ENCODE measurements at places on chromosomes 6 and 20.

DNA sequence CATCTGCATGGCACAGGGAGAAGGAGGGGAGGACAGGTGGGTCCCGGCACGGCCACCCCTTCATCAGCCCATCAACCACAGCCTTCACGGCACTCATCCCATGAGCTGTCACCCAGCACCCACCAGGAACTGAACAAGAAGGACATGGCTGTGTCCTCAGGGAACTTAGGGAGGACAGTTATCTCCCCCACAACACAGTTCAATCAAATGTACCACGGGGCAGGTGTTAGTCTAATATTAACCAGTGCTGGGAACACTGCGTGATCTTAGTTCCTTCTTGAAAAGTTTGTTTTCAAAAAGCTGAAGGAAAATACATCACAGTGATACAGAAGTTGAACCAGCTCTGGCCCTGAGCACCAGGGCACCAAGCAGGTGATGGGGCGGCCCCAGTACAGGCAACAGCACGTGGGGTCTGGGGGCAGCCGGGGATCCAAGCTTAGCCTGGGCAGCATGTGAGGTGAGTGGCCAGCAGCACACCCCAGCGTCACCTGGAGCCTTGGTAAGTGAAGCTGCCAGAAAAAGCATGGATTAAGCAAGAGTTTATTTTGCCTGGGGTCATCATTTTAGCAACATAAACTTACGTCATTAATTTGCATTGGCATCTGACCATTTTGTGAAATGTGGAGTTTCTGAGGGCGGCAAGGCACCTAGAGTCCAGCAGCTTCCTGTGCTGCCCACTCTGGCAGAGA is 35.5 kb upstream of the AFDN start:
- DNase-seq = no peak

DNA sequence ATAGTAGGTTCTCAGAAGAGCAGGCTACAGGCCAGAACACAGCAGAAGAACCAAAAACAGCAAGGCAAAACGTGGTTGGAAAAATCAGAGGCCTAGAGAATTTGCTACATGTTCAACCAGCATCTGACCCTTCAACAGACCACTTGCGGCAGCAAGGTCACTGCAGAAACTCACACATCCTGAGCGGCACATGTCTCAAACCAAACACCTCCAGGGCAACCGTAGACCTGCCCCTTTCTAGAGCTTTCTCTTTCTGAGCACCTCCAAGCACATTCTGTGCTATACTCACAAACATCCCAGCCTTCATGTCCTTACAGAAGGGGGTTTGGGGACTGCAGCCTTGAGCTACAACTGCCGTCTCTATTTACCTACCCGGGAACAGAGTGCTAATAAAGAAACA is 52.6 kb downstream of the GFOD1 start:
- no peak for DNase-seq

GRCh38 chr6:64084185-64084663 is 448.6 kb downstream of the PHF3 start:
- DNase-seq = no peak

- DNase-seq = no peak
These were observed 627.9 kb downstream of the PRKN start for GRCh38 chr6:162099685-162100084.

GRCh38 chr6:117482240-117483003 is at the start of gene DCBLD1:
TSS of gene DCBLD1 (plus strand) at chr6:117482674. CDS start at chr6:117482782, 108 bp downstream.
- DNase-seq = peak; percentile 22

GRCh38 chr6:2969549-2969948 is 1.8 kb downstream of the SERPINB6 start:
- DNase-seq = no peak

GRCh38 chr6:151101816-151102694 is 137.7 kb upstream of the AKAP12 start:
- DNase-seq = no peak

- DNase-seq = no peak
These were observed 559.4 kb upstream of the AGPAT4 start for GRCh38 chr6:161833099-161833860.

GRCh38 chr6:163748886-163749285 is 334.4 kb downstream of the QKI start:
- no peak for DNase-seq

- DNase-seq = no peak
These were observed 159.3 kb downstream of the KIF6 start for GRCh38 chr6:39565956-39566355.

Data from stimulated activated CD8-positive, alpha-beta memory T cell treated with anti-CD3 and anti-CD28 coated beads, Interleukin-15, amount 100 ng/mL, for 24 hours (primary cell).